Fibroblast of the conjunctiva (primary cell): ENCODE measurements at places on chromosomes 13 and 19.

DNA sequence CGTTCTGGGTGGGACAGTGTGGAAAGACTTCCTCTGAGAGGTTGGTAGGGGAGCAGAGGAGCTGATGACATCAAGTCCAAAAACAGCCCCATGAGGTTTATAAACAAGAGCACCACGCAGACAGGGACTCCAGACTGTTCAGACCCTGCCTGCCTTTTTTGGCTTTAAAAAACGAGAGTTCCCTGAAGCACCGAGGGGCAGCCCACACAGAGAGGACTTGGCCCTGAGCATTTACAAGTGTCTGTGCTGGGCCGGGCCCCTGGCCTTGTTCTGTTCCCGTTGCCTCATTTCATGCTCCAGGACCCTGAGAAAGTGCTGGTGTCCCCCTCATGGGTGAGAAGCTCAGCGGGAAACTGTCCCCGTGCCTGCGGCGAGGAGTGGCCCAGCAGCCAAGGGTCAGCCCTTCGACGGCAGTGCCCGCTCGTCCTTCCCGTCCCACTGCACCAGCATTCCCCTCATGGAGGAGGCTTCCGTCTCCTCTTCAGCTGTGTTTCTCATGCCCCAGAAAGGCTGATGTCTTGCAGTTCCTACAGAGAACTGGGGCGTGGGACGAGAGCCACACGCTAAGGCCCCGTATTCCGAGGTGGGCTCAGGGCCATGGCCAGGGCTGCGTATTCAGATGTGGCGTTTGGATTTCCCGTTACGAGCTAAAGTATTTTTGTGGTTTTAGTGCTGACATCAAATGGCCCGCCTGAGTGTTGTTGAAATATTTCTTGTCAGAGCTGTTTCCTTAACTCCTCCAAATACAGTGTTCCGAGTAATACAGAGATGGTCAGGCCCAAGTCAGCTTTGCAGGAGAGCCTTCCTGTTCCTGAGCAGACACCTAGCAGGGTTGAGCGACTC lies 93.5 kb downstream of the ATP11A start:
- DNase-seq, result no peak

DNA sequence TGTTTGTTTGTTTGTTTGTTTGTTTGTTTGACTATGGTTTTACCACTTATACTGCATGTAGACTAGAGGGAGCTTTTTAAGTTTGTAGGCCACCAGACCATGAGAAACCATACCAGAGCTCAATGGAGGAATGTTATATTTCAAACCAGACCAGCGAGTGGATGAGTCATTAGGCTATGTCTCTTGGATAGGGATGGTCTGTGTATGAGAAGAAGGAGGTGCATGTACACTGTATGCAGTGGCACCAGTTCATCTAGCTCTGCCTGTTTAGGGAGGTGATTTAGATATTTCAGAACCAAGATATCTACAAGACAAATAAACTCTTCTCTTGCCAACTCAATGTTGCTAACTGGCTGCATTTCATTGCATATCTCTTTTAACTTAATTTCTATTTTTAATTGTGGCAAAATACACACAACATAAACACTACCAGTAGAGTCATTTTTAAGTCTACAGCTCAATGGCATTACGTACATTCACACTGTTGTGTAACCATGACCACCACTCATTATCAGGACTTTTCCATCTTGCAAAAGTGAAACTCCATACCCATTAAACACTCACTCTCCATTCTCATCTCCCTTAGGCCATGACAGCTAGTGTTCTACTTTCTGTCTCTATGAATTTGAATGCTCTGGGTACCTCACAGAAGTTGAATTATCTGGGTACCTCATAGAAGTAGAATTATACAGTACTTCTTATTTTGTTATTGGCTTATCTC lies 29.2 kb downstream of the SYDE1 start:
- no peak for DNase-seq

DNA sequence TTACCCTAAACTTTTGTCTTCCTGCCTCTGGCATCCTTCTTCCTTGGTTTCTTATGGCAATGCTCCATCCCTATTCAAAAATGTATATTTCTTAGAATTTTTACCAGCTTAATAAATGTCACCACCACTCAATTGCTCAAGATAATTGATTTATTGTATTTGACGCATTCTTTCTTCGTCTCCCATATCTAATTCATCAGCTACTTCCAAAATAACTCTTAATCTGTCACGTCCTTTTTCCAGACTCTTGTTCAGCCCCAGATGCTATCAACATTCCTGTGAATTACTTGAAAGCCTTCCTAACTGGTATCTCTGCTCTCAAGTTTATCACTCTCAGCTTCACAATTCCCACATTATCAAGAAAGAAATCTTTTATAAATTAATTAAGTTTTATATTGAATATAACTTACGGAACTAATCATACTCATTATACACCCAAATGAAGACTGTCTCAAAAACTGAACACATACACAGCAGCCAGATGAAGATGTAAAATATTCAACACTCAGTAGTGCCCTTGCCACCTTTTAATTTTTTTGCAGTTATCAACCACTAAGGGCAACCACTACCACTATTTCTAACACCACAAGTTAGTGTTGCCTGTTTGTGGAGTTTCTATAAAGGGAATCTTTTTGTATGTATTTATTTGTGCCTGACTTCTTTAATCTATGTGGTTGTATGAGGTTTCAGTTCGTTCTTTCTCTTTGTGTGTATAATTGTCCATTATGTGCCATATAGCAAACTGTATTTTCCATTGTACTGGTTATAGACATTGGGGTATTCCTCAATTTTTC lies 2295.4 kb downstream of the PCDH9 start:
- no peak for DNase-seq

- peak; percentile 10 for DNase-seq
These were observed 102.0 kb downstream of the SLITRK1 start for GRCh38 chr13:83780227-83780626.

DNA sequence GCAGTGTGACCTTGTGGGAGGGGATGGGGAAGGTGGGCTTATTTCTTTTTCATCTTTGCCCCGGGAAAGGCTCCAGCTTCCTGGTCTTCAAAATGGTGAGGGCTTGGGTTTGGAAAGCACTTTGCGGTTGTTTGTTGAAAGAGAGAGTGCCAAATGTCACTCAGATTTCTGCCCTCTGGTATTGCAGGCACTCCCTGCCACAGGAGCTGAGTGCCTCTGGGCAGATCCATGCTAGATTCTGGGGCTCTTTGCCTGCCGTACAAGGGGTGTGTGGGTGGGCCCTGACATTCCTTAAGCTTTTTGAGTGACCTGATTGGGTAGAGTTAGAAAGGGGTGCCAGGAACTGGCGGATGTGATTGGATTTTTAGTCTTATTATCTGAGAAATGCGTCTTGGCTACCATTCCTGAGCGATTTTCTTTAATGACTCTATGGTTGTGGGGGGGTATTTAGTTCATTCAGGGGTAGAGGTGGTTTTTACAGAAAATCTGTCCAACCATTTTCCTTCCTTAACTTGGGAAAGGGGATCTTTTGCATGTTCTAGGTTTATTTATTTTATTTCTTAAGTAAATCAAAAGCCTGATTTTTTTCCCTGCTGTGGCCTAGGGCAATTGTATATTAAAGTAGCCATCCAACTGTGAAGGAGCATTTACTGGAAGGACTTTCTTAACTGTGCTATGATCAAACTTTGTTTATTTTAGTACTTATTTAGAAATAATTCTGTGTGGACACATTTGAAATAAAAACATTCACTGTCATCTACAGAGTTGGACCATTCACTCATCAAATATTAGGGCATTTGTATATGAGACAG lies 3.2 kb downstream of the ARHGAP35 start:
- DNase-seq, result peak; percentile 62

DNA sequence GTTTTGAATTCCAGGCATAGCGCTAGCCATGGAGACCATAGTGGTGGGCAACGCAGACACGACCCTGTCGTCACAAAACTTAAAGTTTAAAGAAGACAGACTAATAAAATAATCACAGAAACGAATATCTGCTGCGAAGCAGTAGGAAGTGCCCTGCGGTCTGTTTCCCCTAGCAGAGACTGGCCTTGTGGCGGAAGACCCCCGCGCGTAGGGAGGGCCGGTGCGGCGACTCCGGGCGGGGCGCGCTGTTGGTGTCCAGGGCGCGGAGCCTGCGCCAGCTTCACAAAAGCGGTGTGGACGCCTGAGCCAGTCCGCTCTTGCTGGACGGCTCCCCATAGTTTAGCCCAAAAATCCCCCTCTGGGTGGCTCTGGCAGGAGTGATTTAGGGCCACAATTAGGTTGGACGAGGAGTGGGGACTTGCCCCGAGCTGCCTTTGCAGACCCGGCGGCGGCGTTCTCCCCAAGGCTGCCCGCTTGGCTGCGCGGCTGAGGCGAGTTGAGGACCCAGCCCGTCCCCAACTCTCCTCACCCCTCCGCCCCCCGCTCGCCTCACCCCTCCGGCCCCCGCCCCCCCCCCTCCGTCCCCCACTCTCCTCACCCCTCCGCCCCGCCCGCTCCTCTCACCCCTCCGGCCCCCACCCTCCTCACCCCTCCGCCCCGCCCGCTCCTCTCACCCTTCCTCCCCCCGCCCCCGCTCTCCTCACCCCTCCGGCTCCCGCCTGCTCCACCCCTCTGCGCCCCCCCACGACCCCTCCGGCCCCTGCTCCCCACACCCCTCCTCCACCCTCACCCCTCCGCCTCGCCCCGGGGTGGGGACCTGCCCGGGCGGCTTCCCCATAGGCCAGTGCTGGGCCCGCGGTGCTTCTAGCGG lies 14.2 kb upstream of the LATS2 start:
- DNase-seq, result no peak

- peak; percentile 93 for DNase-seq
These were observed 8.6 kb downstream of the C19orf81 start for GRCh38 chr19:50657712-50658440.

GRCh38 chr13:109206616-109207015 lies 577.2 kb downstream of the MYO16 start:
- DNase-seq, result no peak

DNA sequence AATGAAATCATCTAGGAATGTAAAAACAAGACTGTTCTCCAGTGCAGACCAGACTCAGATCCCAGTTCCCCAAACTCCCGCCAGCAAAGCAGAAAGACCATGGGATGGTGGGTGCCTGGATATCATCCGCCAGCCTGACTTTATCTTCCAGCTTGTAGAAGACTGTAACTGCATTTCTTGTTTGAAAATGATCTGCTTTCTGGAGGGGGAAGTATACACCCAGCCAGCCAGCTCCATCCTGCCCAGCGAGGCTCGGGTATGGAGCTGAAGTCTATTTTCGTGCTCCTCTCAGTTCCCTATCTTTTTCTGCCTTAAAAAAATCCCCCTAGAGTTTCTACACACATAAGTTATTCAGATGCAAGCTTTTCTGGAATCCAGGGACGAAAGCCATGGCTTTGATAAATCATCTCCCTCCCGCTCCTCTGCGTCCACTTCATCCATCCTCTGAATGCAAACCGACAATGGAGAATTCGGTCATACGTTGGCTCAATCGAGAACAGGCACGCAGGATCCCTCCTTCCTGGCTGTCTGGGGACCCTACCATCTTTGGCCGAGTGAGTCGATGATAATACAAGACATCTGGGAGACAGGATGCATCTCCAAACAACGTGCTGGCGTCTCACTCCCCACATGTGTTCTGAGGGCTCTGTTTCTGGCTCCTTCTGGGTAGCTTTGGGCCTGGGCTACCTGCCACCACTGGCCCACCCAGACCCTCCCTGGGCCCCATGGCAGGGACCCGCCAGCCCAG lies 31.2 kb downstream of the CEBPG start:
- no peak for DNase-seq

GRCh38 chr13:94009701-94010100 lies 469.8 kb downstream of the DCT start:
- peak; percentile 31 for DNase-seq

DNA sequence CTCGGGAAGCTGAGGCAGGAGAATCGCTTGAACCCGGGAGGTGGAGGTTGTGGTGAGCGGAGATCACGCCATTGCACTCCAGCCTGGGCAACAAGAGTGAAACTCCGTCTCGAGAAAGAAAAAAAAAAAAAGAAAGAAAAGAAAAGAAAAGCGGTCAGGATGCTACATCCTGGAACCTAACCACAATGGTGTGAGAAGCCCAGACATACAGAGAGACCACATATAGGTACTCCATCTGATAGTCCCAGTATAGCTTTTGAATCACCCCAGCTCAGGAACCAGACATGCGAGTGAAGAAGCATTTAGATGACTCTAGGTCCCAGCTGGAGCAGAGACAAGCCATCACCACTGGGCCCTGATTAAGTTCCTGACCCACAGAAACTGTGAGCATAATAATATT lies 3.2 kb downstream of the IFNL1 start:
- DNase-seq, result no peak

- no peak for DNase-seq
These were observed 138.0 kb upstream of the IRS2 start for GRCh38 chr13:109924376-109924775.

GRCh38 chr19:3108775-3109174 lies 14.6 kb downstream of the GNA11 start:
- DNase-seq, result peak; percentile 13

- DNase-seq, result no peak
These were observed 55.2 kb downstream of the ALOX5AP start for GRCh38 chr13:30790592-30790991.

DNA sequence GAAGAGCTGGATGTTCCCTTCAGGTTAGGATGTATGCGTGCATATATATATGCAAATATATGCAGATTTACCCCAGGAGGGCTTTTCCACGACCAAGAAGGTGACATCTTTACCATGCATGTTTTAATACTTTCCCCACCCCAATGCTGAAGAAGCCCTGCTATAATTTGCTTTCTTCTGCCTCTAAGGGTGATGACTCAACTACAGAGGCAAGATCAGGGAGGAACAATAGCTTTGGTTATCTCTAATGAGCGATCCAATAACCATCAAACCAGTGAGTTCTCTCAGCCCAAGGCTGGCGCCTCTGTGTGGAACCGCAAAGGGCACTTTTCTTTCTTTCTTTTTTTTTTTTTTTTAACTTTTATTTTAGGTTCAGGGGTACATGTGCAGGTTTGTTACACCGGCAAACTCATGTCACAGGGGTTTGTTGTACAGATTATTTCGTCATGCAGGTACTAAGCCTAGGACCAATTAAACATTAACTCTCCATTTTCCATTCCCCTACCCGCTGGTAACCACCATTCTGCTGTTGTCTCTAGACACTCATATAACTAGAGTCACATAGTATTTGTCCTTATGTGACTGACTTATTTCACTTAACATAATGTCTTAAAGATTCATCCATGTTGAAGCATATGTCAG lies 25.7 kb upstream of the UBE2L5 start:
- no peak for DNase-seq

DNA sequence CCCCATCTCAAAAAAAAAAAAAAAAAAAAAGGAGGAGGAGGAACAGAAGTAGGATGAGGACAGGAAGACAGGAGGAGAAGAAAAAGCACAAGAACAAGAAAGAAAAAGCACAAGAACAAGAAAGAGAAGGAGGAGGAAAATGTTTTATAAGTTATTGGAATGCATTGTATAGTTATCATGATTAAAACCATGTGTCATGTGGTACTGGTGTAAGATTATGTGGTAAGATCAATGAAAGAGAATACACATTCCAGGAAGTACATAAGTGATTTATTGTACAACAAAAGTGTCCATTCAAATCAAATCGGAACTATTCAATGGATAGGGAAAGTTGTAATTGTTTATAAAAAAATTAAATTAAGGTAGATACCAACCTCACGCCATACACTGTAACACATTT lies 167.7 kb downstream of the MZT1 start:
- no peak for DNase-seq

DNA sequence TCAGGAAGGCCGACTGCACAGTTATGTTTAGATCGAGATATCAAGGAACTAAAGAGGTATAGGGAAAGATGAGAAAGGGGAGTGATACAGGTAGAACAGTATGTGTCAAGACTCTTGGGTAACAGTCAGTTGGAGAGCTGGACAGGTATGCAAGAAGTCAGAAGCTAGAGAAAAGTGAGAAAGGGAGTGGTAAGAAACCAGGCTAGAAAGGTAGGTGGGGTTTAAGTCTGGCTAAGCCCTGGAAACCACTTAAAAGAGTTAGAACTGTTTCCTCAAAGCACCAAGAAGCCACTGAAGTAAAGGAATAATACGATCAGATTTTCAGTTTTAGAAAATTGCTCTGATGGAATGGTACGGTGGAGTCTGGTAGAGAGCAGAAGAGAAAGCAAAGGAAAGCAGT lies 196.4 kb downstream of the VWA8 start:
- no peak for DNase-seq
